ENCODE measurements at places on chromosomes 16 and 17.

DNA sequence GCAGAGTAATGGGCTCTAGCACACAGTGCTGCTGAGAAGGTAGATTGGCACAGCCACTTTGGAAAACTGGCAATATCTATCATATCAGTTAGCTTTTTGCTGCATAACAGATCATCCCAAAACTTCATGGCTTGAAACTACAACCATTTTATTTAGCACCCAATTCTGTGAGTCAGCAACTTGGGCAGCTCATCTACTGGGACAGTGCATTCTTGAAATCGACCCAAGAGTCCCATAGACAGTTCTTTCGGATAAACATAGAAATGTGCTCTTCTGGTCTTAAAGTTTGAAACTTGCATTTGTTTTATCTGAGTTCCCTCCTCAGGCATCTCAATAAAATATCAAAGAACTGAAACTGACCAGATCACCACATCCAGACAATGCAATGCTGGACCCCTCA lies 76.7 kb downstream of the CEP112 start:
- no peak for DNase-seq

DNA sequence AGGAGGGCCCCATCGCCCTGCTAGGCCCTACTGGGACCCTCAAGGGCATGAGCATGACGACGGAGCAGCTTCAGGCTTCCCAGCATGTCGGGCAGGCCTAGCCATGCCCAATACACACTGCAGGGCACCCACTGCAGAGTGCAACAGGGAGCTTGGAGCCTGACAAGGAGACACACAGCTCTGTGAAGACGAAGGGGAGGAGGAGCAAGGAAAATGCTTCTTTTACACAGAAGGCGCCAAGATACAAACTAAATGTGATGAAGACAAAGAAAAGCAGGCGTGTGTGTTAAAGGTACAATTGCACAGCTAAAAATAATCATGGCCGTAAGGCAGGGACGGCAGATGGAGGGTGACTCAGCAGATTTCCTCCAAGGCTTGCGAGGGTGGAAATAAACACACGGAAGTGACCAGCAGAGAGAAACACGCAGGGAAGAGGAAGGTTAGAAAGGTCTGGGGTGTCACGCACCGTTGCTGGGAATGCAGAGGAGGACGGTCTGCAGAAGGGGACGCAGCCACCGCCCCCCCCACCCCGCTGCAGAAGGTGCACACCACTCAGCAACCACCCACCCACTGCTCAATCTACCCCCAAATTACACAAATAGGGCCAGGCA lies 108.5 kb downstream of the ZNF778 start:
- DNase-seq = no peak

GRCh38 chr17:3944485-3945388 lies 19.5 kb downstream of the ATP2A3 start:
- no peak for DNase-seq

GRCh38 chr16:78664811-78665772 lies 565.6 kb downstream of the WWOX start:
- no peak for DNase-seq

- DNase-seq = no peak
Measured at GRCh38 chr17:77501101-77501566, 360.4 kb downstream of the SEC14L1 start.

DNA sequence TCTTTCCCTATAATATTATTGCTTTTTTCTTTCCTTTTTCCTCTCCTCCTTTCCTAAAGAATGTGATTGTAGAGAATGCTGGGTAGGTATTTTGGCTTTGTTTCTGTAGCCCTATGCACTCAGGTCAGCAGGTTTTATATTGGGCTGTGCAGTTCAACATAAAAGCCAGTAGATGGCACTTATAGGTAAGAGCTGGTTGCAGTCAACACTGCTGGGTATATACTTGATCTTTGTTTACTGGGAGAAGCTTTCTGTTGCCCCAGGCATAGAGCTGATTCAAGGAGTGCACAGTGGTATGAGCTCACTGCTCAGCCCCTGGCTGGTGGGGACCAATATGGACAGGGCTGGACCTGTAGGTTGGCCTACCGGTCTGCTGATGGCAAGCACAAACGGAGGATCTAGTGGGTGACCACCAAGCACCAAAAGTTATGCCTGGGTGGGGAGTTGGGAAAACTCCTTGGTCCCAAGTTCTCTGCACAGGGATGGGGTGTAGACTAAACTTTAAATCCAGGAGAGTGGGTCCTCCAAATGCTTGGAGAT lies 378.9 kb downstream of the PMP22 start:
- DNase-seq = no peak

DNA sequence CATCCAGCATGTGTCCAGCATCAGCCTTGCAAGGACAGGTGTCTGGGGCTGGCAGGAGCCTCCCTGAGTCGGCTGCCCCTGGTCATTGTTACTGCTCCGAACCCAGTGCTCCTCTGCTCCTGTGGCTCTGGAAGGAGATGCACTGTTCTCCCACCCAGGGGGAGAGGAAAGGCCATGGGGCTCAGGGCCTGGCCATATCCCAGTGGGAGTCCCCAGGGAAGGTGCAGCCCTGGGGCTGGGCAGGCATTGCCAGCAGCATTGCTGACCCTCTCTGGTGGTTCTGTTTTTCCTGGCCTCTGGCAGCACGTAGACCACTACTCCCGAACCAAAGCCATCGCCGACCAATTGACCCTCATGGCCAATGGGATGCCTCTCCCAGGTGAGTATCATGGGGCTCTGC lies 9.6 kb downstream of the SDR42E2 start:
- no peak for DNase-seq

All from stimulated activated CD8-positive, alpha-beta memory T cell treated with anti-CD3 and anti-CD28 coated beads, Interleukin-4, amount 100 ng/mL, for 1 hour (primary cell).